Bronchial epithelial cell (primary cell): ENCODE measurements at places on chromosomes 6 and 20.
A peak's percentile ranks its signal among the peaks of the same experiment; 100 is the strongest.

- no peak for DNase-seq
These were observed 19.6 kb downstream of the FARS2 start for GRCh38 chr6:5280920-5281319.

DNA sequence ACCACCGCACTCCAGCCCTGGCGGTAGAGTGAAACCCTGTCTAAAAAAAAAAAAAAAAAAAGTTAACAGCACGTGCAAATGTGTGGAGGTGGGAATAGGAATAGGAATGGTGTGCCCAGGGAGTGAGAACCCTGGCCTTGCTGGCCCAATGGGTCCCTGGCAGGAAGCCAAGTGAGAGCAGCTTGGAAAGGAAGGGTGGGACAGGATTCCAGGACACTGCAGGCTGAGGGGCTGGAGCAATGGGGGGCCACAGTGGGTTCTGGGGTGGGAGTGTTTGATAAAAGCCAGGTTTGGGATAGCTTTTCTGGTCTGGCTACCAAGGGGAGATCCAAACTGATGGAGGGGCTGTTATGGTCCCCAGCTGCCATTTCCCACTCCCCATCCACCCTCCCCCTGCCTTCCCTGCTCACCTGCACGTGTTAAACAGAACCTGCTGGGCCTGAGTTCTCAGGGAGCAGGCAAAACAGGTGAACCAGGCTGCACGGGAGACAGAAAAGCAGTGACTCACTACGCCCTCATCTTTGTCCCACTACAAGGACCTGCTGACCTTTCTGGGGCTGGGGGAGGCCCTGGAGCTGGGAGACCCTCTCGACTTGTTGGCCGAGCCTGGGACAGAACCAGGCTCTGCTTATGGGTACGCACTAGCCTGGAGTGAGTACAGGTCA lies 3.3 kb downstream of the SUN5 start:
- no peak for DNase-seq

DNA sequence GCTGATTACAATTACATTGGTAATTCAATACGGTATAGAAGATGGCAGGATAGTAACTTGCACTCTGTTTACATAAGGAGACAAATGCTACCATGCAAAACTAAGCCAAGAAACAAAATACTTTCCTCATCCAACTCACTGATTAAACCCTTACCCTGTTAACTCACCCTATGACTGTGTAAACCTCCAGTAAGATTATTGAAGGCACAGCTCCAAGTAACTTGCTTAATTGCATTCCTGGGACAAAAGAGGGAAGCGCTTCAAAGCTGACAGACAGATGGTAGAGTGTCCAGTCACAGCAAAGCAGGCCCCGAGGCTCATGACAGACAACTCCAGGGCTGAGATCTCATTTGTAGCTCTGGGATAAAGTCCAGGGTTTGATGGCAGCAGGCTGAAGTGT lies 6.9 kb upstream of the KIF16B start:
- peak; percentile 89 for DNase-seq

DNA sequence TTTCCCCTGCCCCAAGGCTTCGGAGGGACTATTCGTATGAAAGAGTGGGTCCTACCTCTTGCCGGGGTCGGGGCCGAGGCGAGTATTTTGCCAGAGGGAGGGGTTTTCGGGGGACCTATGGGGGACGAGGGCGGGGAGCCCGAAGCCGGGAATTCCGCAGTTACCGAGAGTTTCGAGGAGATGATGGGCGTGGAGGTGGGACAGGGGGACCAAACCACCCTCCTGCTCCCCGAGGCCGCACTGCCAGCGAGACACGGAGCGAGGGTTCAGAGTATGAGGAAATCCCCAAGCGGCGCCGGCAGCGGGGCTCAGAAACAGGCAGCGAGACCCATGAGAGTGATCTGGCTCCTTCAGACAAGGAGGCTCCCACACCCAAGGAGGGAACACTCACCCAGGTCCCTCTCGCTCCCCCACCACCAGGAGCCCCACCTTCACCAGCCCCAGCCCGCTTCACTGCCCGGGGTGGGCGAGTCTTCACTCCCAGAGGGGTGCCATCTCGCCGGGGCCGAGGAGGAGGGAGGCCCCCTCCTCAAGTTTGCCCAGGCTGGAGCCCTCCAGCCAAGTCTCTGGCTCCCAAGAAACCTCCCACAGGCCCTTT lies 11.3 kb downstream of the PRRC2A start:
- no peak for DNase-seq

DNA sequence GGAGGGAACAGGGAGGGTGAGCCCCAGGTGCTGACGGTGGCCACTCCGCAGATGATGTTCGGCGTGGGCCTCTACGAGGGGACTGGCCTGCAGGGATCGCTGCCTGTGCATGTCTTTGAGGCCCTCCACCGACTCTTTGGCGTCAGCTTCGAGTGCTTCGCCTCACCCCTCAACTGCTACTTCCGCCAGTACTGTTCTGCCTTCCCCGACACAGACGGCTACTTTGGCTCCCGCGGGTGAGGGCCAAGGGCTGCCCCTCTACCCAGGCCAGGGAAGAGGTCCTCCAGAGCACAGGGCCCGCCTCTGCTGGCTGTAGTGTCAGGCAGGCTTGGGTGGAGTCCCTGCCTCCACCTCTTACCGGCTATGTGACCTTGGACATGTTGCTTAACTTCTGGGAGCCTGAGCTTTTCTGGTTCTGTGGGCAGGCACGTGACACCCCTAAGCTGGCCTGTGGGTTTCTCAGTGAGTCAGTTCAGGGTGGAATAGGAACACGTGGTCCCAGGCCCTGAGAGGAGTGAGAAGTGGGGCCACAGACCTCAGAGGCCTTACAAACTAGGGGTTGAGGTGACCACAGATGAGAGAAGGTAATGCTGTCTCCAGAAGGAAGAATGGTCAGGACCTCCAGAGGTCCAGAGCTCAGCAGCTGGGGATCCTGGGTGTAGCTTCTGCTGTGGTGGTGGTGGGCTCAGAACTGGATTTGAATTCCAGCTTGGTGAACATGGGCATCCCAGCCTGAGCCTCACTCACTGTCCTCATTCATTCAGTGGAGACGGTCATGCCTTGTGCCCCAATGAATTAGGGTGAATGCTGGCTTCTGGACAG lies 11.9 kb downstream of the PCIF1 start:
- DNase-seq, result peak; percentile 32

DNA sequence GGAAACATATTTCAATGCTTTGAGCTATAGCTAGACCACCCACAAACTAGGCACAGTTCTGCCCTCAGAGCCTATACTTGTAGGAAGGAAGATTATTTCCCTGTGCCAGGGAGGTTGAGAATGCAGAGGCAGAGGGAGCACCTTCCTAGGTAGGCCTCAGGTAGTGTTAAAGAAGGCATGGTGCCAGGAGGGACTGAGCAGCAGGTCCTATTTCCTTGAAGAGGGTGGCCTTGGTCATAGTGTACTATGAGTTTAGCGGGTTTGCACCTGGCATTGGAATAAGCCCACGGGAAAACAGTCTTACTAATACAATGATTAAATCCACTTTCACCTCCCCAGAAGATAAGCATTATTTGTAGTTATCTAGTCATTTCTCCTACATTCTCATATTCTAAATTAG lies 375.4 kb downstream of the CDKAL1 start:
- DNase-seq, result no peak

DNA sequence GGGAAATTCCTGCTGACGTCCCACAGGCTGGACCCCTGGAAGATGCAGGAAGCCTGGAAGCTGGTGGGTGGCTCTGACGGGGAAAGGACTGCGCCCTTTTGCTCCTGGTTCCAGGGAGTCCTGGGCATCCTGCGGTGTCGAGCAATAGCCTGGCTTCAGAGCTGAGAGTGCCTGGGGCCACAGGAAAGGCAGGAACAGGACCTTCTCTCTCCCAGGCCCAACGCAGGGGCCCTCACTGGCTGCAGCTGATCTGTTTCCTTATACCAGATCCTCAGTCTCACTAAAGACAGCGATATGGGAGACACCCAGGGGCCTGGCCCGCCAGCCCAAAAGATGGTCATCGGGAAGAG lies 1.4 kb downstream of the B3GALT4 start:
- DNase-seq, result no peak

- peak; percentile 4 for DNase-seq
These were observed 23.8 kb downstream of the MANEA start for GRCh38 chr6:95601133-95601532.

GRCh38 chr20:2747676-2748235 lies 52.7 kb downstream of the CPXM1 start:
- no peak for DNase-seq

- peak; percentile 62 for DNase-seq
These were observed 28.3 kb downstream of the MRS2 start for GRCh38 chr6:24431045-24431451.

DNA sequence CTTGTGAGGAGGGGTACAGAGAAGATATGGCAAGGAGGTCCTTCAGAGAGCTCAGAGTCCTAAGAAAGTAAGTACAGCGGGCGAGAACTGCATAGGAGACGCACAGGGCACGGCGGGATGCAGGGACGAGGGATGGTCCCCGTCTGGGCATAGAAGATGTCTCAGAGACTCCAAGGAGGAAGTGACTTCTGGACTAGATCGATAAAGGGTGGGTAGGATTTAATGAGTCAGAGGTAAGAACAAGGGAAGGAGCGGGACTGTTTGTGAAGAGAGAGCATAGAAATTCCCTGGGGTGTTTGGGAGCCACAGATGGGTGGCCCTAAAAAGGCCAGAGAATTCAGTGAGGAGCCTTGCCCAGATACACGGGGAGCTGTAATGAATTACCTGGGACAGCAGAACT lies 69.1 kb downstream of the FAM120B start:
- no peak for DNase-seq

GRCh38 chr6:143679041-143679440 lies 1.3 kb downstream of the PHACTR2 start:
- DNase-seq, result peak; percentile 48

DNA sequence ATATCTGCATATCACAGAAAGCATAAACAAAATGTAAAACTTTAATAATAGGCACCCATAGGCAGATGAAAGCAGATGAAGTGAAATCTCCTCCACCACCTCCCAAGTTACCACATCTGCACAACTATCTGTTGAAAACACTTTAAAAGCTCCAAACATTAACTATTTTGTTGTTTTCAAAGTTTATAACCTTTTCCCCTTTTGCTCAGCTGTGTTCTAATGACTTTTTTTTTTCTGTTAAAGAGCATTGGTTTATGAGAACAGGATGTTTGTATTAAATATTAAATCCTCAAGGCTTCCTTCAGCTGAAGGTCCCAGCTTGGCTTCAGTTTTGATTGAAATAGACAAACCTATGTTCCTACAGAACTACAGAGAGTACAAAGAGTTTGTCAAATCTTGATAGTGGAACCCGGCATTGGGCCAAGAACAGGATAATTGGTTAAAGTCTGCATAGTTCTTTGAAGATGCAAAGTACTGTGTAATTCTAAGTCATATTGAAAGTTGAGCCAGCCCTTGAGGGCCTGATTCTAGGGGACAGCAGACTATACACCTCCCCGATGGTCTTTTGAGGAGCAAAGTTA lies 255.1 kb upstream of the JAG1 start:
- no peak for DNase-seq

- no peak for DNase-seq
These were observed 22.6 kb downstream of the TRIM15 start for GRCh38 chr6:30185846-30186484.

DNA sequence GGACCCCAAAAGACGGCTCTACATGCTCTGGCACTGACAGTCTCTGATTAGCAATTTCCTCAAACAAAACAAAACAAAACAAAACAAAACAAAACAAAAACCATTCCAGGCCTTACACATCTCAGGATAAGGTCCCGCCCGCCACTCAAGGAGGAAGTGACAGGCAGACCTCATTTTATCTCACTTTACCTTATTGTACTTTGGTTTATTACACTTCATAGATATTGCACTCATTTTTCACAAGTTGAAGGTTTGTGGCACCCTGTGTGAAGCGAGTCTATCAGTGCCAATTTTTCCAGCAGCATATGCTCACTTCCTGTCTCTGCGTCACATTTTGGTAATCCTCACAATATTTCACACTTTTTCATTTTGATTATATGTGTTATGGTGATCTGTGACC lies 15.2 kb downstream of the ZBP1 start:
- no peak for DNase-seq

GRCh38 chr6:148407372-148407771 lies 64.7 kb downstream of the SASH1 start:
- peak; percentile 87 for DNase-seq

DNA sequence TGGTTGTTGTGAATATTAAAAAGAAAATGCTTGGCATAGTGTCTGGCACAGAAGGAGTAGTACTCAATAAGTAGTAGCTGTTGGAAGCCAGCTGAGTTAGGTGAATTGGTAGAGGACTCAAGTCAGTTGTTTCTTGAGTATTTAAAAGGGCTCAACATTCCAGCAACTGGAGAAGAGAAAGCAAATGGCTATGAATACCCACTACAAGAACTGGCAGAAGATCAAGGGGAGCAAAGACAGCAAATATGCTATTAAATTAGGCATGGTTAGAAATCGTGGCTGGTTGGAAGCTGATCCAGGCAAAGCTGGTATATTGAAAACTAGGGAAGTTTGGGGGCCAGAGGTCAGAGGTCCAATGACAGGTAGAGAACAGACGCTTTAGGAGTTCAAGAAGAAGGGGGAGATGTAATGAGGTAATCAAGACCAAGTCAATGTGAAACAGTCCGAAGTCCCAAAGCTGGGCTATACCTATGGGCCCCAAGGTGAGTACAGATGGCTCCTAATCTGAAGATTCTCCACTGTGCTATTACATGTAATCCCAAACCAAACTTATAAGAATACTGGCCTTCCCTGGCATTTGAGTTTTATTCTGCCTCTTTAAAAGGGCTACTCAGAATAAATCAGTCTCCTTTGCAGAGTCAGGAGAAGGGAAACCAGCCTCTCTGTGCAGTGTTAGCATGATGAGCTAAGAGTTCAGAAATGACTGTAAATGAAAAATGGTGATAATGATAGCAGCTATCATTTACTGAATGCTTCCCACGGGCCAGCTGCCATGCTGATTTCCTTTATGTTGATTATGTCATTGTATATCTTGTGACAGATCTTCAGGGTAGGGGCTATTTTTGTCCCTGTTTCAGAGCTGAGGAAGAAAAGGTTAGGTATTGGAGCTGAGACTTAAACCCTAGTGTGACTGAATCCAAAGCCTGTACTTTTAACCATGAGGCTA lies 122.3 kb downstream of the ANKS1A start:
- no peak for DNase-seq

DNA sequence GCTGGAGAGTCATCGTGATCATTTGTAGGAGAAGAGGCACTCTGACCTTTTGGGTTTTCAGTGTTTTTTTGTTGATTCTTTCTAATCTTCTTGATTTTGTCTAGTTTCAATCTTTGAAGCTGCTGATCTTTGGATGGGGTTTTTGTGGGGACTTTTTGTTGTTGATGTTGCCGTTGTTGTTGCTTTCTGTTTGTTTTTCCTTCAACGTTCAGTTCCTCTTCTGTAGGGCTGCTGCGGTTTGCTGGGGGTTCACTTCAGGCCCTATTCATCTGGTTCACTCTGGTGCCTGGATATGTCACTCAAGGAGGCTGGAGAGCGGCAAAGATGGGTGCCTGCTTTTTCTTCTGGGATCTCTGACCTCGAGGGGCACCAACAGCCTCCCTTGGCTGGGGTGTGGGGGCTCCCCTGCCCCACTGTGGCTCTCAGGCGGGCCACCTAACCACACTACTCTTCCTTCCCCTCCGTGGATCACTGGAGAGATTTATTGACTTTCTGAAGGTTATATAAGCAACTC lies 21.5 kb upstream of the TMEM244 start:
- no peak for DNase-seq

GRCh38 chr6:170150590-170150945 lies 140.3 kb downstream of the DLL1 start:
- no peak for DNase-seq
